ENCODE measurements at places on chromosomes 11 and 22.
A peak's percentile ranks its signal among the peaks of the same experiment; 100 is the strongest.

GRCh38 chr22:48738204-48738980 is 1089.3 kb downstream of the BRD1 start:
- DNase-seq: no peak

GRCh38 chr11:110019675-110020074 is 73.5 kb upstream of the ZC3H12C start:
- DNase-seq: no peak

DNA sequence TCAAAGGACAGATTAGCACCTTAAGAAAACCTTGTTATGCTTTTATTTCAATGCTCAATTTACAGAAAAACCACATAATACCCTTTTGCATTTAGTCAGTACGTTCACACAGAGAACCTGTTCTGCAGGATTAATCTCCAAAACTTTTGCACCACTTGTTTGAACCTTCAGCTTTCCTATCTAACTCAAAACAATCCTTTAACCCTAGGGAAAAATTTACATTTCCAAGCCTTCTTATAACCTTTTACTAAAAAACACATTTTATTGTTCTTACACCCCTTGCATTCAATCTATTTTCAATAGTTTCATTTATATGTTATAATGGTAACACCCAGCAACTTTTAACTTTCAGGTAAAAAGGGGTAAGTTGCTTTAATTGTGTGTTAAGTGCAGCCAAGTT is 952.5 kb upstream of the CNTN5 start:
- DNase-seq: no peak

DNA sequence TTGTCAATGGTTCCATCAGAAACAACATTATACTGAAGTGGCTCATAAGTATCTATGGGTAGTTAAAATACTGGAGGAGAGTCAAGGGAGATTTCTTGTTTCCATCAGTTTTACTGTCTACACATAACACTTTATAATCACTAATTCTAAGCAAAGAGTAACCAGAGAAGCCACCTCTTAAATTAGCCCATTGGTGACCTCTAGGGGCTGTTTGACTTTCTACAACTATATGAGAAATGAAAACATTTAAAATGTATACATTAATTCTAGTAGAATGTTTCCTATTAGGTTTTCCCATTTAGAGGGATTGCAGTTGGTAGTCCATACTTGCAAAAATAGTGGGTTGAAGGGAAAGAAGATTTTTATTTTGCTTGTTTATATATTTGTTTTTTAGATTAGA is 504.3 kb downstream of the FAM181B start:
- no peak for DNase-seq

- DNase-seq: peak; percentile 11
These were observed 9.5 kb downstream of the IGLL5 start for GRCh38 chr22:22897091-22897490.

DNA sequence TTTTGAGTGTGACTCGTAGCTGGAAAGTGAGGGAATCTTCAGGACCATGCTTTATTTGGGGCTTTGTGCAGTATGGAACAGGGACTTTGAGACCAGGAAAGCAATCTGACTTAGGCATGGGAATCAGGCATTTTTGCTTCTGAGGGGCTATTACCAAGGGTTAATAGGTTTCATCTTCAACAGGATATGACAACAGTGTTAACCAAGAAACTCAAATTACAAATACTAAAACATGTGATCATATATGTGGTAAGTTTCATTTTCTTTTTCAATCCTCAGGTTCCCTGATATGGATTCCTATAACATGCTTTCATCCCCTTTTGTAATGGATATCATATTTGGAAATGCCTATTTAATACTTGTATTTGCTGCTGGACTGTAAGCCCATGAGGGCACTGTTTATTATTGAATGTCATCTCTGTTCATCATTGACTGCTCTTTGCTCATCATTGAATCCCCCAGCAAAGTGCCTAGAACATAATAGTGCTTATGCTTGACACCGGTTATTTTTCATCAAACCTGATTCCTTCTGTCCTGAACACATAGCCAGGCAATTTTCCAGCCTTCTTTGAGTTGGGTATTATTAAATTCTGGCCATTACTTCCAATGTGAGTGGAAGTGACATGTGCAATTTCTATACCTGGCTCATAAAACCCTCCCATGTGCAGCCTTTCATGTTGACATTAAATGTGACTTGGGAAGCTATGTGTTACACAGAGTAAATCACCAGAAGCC is 11.0 kb downstream of the OR51E1 start:
- no peak for DNase-seq

DNA sequence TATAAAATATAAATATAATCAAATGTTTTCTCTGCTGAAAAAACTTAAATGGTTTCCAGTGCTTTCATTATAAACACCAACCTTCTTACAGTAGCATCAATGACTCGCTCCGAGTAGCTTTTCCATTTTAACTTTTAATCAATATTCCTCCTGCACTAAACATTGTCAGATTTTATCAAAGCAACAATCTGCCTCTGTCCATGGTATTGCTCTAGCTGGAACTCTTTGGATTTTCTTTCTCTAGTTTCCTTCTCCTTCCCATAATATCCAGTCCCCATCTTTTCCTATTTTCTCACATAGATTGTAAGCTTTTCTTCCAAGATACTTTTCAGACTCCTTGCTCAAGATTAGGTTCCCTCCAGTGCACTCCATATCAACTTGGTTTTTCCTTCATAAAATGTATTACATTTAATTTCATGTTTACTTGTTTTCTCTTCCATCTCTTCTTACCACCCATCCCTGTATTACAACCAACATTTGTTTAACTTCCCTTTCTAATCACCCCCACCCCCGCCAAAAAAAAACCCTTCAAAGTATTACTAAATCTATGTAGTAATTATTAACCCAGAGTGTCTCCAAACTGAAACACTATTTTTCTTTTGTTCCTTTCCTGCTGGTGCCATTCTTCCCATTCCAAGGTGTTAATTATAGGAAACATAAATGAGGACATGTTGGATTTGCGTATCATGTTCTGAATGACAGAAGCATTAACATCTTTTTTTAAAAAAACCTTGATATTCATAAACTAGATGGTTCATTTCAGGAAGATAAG is 716.5 kb downstream of the NELL1 start:
- DNase-seq: no peak

- no peak for DNase-seq
These were observed 73.8 kb upstream of the SESN3 start for GRCh38 chr11:95304777-95305176.

DNA sequence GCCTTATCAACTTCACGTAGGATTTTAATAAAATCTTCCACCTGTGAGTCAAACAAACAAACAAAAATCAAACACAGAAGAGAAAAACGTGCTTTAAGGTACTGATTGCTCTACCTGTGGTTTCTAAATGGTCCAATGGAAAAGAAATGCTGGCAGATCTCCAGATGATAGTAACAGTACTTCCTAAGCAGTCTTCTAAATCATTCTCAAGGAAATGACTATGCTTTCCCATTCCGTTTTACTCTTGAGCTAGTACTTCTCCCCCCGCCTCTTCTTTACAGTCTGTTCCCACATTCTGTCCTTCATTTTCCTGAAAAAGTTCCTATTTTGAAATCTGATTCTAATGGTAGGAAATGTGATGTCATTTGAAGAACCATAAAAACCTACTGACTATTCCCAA is 25.4 kb downstream of the SAAL1 start:
- no peak for DNase-seq

- no peak for DNase-seq
These were observed 104.3 kb downstream of the MRTFA start for GRCh38 chr22:40531951-40532900.
